AG08395 (cell line): ENCODE measurements at places on chromosomes 1 and 21.

- no peak for DNase-seq
Observed at GRCh38 chr1:201028461-201028889, 5.0 kb upstream of the KIF21B start.

DNA sequence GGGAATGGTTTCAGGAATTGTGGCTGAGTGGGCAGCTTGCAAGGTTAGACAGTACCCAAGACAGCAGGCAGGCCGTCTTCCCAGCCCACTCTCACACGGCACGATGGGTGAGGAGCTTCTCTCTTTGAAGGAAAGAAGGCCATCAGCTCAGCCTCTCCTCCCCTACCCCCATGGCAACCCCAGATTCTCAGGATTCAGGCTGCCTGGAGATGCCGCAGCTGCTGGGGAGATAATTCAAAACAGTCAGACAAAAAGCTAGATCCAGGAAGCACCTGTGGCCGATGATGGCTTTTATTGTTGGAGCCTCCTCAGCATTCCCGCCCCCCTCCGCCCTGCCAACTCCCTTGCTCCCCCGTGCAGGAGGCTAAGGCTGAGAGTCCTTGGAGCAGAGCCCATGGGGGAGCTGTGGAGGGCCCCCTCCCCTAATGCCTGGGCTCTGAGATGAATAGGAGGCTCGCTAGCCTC lies 220.5 kb downstream of the TRABD2B start:
- no peak for DNase-seq

- no peak for DNase-seq
Observed at GRCh38 chr1:200381256-200381984, 28.4 kb downstream of the ZNF281 start.

DNA sequence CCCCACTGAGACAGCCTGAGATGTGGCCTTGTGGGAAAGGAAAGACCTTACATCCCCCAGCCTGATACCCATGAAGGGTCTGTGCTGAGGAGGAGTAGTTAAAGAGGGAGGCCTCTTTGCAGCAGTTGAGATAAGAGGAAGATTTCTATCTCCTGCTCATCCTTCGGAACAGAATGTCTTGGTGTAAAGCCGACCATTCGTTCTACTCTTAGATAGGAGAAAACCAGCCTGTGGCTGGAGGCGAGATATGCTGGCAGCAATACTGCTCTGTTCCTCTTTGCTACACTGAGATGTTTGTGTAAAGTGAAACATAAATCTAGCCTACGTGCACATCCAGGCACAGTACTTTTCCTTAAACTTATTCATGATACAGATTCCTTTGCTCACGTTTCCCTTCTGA lies 1.5 kb upstream of the CCDC27 start:
- no peak for DNase-seq

- DNase-seq, result no peak
Observed at GRCh38 chr1:89553157-89553556, 28.5 kb downstream of the LRRC8B start.

GRCh38 chr1:101178688-101179491 lies 57.9 kb upstream of the S1PR1 start:
- DNase-seq, result no peak

DNA sequence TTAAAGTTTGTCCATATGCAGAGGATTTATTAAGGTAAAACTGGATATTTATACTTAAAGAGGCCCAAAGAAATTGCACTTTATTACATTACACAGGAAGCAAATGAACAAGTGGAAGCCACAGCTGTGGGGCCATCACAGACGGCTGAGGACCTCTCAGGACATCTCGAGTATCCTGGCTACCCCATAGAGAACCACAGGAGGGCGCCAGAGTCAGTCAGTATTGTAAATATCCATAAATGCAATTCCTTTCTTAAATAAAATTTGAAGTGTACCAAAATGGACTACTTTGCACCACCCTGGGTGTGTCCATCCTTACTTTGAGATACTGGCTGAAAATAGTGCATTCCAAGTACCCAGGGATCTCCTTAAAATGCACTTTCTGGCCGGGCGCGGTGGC lies 257.2 kb downstream of the MRPL39 start:
- peak; percentile 48 for DNase-seq

DNA sequence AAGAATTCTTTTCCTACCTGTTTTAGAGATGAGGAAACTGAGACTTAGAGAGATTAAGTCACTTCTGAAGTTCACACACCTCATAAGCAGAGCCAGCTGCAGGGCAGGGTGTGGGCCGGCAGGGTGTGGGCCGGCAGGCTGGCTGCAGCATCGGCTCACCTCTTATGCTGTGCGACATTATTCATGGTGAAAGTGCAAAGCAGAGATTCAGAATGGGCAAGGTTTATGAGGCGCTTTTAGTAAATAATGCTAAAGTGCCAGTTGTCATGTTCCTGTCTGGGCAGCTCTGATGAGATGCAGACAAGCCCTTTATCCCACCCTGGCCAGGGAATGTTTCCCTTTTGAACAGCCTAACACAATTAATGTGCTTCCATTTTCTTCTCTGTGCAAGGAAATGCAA lies 14.6 kb downstream of the MAB21L3 start:
- no peak for DNase-seq

DNA sequence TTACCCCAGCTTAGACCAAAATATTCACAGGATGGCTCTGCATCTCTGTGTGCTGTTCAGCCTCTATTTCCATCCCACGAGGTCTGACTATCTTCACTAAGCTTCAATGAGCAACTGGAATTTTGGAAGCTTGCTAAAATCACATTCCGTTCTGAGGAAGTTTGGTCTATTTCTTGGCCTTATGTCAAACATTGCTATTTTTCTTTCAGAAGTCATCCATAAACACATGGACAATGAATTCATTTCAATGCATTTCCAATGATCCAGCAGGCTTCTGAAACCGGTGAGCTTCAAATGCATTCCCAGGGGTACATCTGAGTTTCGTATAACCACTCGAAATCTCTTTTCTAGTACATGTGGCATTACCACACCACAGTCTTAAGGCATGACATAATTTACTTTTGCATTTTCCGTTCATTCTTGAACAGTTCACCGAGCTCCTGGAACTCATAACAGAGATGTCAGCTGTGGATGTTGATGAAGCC lies 294.1 kb upstream of the KAZN start:
- peak; percentile 71 for DNase-seq

- peak; percentile 93 for DNase-seq
Observed at GRCh38 chr1:231395076-231395997, 26.8 kb downstream of the EGLN1 start.

- no peak for DNase-seq
Observed at GRCh38 chr1:3135744-3136455, 66.9 kb downstream of the PRDM16 start.

DNA sequence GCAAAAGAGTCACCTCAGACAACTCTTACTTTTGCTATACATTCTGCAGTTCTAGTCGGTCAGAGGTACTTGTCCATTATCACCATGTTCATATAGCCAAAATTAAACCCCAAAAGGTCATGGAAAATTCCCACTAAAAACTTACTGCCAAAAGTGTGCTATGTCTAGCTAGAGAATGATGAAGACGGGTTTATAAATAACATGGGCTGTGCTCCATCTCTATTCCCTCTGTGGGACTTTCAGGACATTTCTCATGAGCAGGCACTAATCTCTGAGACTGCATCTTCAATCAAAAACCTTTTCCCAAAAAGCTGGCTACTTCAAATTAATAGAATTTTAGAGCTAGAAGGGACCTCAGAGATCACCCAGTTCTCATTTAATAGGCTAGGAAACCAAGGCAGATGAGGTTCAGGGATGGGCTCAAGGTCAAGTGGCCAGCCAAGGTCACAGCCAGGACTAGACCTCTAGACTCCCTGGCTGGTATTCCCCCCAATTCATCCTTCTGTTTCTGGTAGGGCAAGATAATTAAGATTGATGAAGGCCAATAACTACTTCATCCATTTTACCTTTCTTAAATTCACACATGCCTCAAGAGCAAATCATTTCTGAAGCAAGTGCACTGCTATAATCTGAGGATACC lies 21.0 kb upstream of the MOB3C start:
- no peak for DNase-seq

- DNase-seq, result peak; percentile 27
Observed at GRCh38 chr1:47405697-47406096, 10.4 kb upstream of the FOXE3 start.

DNA sequence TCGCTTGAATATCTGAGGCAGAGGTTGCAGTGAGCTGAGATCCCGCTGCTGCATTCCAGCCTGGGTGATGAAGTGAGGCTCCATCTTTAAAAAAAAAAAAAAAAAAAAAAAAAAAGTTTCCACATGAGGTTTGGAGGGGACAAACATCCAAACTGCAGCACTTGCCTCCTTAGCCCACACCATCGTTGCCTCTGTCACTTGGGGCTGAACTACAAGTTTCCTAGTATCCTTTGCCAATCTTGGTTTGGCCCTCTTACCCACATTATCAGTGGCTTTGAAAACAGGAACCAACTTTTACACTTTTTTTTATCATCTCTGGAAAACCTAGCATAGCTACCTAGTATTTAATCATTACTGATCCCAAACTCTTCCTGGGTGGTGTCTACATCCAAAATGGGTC lies 59.2 kb downstream of the CLSTN1 start:
- no peak for DNase-seq

- DNase-seq, result no peak
Observed at GRCh38 chr1:85892366-85892765, 184.1 kb upstream of the ZNHIT6 start.

- DNase-seq, result no peak
Observed at GRCh38 chr1:178739285-178740045, 14.4 kb downstream of the RALGPS2 start.

DNA sequence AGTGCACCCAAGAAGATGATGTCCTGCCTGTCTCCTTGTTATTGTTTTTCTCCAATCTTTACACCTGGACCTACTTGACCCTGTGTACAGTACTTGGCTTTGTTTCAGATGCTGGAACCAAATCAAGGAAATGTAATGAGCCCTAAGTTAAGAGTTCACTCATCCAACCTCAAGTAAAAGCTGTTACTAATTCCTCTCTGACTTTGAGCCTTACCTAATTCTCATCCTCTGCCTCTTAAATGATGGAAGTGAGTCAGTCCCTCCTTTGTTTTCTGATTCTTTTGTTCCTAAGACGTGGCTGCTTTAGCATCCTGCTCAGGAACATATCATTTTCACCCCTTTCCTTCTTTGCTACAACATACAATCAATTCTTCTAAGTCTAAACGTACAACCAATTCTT lies 15.3 kb upstream of the PLA2G4A start:
- no peak for DNase-seq

- DNase-seq, result peak; percentile 13
Observed at GRCh38 chr21:30044447-30045064, 104.8 kb upstream of the GRIK1 start.

- no peak for DNase-seq
Observed at GRCh38 chr21:31917108-31917507, 44.3 kb downstream of the HUNK start.

DNA sequence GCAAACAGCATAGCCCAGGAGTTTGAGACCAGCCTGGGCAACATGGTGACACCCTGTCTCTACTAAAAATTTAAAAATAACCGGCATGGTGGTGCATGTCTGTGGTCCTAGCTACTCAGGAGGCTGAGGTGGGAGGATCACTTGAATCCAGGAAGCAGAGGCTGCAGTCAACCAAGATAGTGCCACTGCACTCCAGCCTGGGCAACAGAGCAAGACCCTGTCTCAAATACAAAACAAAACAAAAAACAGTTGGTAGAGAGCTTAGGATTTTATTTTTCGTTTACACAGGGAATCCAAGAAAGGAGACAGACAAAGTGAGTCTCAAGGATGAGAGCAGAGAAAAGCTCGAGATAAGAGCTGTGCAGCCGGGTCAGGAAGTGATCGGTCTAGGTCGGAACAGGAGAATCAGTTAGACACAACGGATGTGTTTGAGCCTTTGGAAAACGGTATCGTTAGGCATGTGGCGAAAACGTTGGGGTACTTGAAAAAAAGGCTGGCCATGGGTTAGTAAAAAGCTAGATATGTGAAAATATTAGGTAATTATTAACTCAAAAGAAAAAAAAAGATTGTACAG lies 1.7 kb upstream of the MIB2 start:
- no peak for DNase-seq

- peak; percentile 6 for DNase-seq
Observed at GRCh38 chr1:221620437-221621384, 121.2 kb downstream of the DUSP10 start.

DNA sequence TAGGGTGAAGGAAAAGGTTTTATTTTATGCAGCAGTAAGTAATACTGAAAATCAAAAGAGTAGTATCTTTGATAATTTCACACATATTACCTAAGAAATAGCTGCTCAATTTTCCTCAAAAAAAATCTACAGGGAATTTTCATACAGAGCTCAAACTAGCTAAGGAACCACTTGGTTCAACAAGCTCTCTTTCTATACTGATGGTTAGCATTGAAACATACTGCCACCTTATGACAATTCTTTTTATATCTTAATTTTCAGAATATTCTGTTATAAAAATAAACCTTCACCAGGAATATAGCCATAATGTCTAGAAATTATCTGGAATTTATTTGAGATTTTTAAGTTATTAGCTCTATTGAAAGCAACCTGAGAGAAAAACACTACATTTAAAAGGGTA lies 142.1 kb downstream of the DPYD start:
- DNase-seq, result peak; percentile 2

- no peak for DNase-seq
Observed at GRCh38 chr1:20366463-20367115, 75.9 kb downstream of the VWA5B1 start.

- DNase-seq, result no peak
Observed at GRCh38 chr1:155015527-155016230, 13.1 kb downstream of the ZBTB7B start.

DNA sequence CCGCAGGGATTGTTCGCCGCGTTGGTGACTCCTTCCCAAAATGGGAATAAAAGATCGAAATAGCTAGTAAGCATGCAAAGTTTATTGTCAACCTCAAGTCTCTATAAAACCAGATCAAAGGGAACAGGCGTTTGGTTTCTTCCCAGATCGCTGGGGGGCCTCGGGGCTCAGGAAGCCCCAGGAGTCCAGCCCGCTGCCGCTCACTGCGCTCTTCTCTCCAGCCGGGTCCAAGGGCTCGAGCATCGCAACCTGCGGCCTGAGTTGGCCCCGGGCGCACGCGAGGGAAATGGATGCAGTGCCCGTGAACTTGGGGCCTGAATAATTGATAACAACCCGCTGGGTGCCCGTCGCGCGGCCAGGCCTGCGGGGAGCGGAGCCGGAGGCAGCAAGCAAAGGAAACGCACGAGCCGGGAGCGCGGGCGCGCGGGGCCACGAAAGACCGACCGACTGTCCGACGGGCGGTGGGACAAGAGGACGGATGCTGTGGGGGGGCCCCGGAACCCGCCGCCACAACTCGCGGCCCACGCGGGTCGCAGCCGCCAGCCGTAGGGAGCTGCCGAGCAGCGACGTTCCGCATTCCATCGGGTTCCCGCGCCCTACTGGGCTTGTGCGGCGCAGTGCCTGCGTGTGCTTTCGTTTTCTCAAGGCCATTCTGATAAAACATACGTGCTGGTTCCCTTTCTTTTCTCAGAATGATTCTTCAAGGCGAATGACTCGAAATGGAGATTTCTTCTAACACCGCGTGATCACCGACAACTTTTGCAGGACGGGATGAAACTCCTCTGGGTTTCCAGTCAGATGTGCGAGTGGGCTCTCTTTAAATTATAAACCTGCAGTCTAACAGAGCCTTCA lies 14.0 kb upstream of the ALX3 start:
- peak; percentile 63 for DNase-seq

DNA sequence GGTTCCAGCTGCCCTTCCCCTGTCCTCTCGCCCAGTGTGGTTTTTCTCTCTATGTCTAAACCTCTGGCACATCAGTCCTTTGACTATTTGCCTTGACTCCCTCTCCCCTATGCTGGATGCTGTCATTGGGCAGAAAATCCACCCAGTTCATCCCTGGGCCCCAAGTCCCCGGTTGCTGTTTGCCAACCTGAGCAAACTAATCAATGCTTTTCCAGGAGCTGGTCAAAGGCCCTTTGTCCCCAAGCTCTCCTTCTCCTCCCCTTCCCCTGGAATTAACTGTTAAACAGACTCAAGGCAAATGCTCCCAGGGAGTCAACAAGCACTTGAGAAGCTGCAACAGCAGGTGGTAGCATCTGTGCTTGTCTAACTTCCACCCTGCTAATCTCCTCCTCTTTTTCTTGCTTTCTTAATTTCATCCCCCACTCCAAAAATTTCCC lies 102.7 kb downstream of the LMX1A start:
- no peak for DNase-seq
